Esophagus squamous epithelium (tissue), 5 donors: ENCODE measurements at places on chromosomes 6 and 20.

DNA sequence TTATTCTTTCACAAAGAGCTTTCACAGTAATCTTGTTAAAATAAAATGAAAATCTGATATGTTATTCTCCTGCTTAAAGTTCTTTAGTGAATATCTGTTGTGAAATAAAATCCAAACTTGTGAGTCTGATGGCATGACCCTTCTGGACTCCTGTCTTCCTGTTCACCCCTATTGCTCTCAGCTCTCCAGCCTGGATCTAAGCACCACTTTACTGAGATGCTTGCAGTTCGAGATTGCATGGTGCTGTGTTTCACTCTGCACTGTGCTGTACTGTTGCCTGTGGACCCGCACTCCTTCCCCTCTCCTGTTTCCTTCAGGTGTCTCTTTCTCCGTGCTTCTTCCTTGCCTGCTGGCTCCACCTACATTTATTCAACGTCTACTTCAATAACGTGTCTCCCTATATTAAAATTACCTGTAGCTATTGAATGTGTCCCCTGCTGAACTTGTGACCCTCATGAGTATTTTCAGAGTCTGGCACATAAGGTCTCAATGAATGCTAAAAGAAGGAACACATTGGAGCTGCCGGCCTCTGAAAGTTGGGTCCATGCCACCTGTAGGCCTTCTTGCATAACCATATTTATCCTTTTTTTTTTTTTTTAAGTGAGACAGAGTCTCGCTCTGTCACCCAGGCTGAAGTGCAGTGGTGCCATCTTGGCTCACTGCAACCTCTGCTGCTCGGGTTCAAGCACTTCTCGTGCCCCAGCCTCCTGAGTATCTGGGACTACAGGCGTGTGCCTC, 100.1 kb downstream of the ARID1B start:
- no peak overlapping the region for H3K27ac ChIP-seq
- peaks cover 64% of the 10 kb centered on the region for H3K4me1 ChIP-seq
- H3K27me3 ChIP-seq = no peaks in the 10 kb centered on the region
- H3K36me3 ChIP-seq = no peaks in the 10 kb centered on the region
- H3K4me3 ChIP-seq = no peak overlapping the region
- DNase-seq = no peak

GRCh38 chr6:159902620-159903019, 11.8 kb downstream of the MAS1 start:
- H3K4me3 ChIP-seq = no peak overlapping the region
- H3K36me3 ChIP-seq = no peaks in the 10 kb centered on the region
- H3K27me3 ChIP-seq = no peaks in the 10 kb centered on the region

- H3K27me3 ChIP-seq = no peaks in the 10 kb centered on the region
- no peak for DNase-seq
- H3K36me3 ChIP-seq = no peaks in the 10 kb centered on the region
- H3K27ac ChIP-seq = no peak overlapping the region
- no peaks in the 10 kb centered on the region for H3K4me1 ChIP-seq
These were observed 169.5 kb downstream of the FRK start for GRCh38 chr6:115891111-115891669.

DNA sequence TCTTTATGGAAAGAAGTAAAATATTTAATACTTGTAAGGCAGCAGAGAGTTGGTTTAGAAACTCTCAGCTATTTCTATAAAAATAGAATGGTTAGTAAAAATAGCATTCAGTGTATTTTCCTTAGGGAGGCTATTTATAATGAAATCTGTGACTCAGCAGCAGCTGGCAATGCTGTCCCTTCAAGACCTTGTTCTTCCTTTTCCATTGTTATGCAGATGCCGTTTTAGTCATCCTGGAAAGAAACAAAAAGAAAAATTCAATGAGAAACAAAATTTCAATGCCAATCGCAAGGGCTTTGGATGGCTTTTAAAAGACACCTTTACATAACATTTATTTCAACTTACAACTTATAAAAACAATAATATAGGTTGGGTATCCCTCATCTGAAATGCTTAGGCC, 17.5 kb downstream of the MPC1 start:
- no peaks in the 10 kb centered on the region for H3K4me1 ChIP-seq
- no peaks in the 10 kb centered on the region for H3K36me3 ChIP-seq
- H3K4me3 ChIP-seq = no peak overlapping the region
- H3K27ac ChIP-seq = no peak overlapping the region
- no peaks in the 10 kb centered on the region for H3K27me3 ChIP-seq
- no peak for DNase-seq

GRCh38 chr6:55034752-55035151, 139.6 kb upstream of the HCRTR2 start:
- H3K27me3 ChIP-seq = no peaks in the 10 kb centered on the region
- H3K27ac ChIP-seq = no peak overlapping the region
- no peak overlapping the region for H3K4me3 ChIP-seq
